HCT116 (cell line): ENCODE measurements at places on chromosomes 11 and 22. TPM values are rescaled to one million over a fixed set of nuclear protein-coding genes. Genes with fewer than 3 reads are reported as not detected.

The SLC43A3 gene
- 36.9 TPM for total RNA-seq

The NXPE2 gene
- total RNA-seq: not detected

DNA sequence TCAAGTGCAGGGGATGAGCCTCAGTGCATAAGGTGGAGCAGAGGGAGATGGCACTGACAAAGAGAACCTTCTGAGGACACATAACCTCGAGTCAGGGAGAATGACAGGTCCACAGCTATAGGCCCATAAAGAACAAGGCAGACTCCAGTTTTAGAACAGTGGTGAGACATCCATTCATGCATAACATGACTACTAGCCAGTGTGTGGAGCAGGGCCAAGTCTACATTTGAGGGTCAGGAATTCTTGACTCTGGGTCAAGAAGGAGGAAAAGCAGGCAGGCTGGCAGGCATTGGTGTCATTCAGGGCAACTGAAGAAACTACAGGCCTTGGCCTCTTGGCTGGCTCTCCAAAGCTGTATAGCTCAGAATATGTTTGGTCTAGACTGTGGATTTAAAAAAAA lies 54.9 kb downstream of the MTNR1B start:
- H3K36me3 ChIP-seq: no peaks in the 10 kb centered on the region
- DNase-seq: no peak
- H3K27ac ChIP-seq: no peak overlapping the region
- no peak overlapping the region for H3K4me3 ChIP-seq
- H3K4me1 ChIP-seq: 0 out of 2 replicates have a peak, but pooled peaks cover 2% of the 10 kb centered on the region

GRCh38 chr11:92082652-92083051 lies 142.0 kb upstream of the FAT3 start:
- H3K27ac ChIP-seq: no peak overlapping the region
- H3K27me3 ChIP-seq: no peaks in the 10 kb centered on the region
- H3K4me1 ChIP-seq: no peaks in the 10 kb centered on the region
- H3K4me3 ChIP-seq: no peak overlapping the region
- no peaks in the 10 kb centered on the region for H3K36me3 ChIP-seq
- no peak for DNase-seq

GRCh38 chr11:55707029-55707428 lies 45.0 kb downstream of the OR4C6 start:
- H3K27ac ChIP-seq: no peak overlapping the region
- no peak for DNase-seq
- no peaks in the 10 kb centered on the region for H3K4me1 ChIP-seq

The NCF4 gene
- 0.37 TPM for total RNA-seq

DNA sequence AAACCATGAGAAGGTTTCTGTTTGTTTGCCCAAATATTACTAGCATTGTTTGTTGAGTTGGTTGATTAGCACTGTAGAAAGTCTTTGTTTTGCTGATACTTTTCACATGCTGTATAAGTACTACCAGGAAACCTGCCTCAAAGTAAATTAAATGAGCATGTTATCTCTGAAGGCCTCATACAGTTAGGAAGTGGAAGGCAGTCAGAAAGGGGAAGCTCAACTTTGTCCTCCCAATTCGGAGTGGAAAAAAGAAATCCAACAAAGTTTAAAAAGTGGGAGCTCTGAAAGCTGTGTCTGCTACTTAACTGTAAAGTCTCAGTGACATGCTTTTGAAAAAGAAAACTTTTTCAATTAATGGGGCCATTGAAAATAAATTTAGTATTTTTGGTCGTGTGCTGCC lies 188.3 kb upstream of the BLID start:
- H3K36me3 ChIP-seq: no peaks in the 10 kb centered on the region
- H3K4me1 ChIP-seq: no peaks in the 10 kb centered on the region

The DDX25 gene
- 0.37 TPM for total RNA-seq

The PANX2 gene
- 8.0 TPM for total RNA-seq

The NAV2 gene
- 2.1 TPM for total RNA-seq

DNA sequence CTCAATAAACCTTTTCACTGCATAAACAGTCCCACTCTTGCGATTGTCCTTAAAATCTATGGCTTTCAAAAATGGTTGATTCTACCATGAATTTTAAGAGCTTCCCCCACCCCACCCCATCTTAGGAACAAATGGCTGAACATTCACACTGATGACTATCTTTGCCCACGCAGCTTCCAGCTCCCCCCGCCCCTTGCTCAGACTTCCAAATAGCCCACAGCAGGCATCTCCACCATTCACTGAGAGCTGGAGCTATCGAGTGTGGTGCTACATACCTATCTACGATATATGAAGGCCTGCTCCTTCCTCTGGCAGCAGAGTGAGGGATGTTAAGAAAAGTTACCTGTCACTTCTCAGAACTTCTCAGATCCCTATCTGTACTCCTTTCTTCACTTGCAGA lies 26.7 kb downstream of the EIF3F start:
- no peak overlapping the region for H3K27ac ChIP-seq
- no peak for DNase-seq

The NRXN2 gene
- total RNA-seq: 1.5 TPM

The PSMC3 gene
- total RNA-seq: 155 TPM

DNA sequence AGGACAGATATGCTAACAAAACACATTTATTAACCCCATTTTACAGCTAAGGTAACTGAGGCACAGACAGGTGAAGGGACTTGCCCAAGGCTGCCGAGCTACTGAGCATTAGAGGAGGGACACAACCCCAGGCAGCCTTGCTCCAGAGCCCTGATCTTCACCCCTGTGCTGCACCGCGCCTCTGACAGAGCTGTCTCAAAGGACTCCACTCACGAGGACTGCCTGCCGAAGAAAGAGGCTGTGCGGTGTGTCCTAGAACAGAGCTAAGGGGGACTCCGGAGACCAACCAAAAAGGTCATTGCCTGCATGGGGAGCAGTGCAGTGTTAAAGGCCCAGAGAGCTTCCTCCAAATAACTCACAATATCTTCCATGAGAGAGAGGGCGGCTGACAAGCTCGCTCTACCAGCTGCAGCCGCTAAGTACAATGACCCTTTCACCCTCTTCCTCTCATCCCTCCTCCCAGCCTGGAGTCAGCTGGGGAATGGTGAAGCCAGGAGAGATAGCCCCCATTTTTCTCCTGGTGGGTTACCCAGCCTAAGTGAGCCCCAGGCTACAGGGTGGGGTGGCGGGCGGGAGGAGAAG lies 119.2 kb downstream of the DSCAML1 start:
- peaks cover 58% of the 10 kb centered on the region for H3K27me3 ChIP-seq
- H3K4me3 ChIP-seq: no peak overlapping the region
- H3K36me3 ChIP-seq: no peaks in the 10 kb centered on the region
- H3K27ac ChIP-seq: no peak overlapping the region
- DNase-seq: no peak
- no peaks in the 10 kb centered on the region for H3K4me1 ChIP-seq

DNA sequence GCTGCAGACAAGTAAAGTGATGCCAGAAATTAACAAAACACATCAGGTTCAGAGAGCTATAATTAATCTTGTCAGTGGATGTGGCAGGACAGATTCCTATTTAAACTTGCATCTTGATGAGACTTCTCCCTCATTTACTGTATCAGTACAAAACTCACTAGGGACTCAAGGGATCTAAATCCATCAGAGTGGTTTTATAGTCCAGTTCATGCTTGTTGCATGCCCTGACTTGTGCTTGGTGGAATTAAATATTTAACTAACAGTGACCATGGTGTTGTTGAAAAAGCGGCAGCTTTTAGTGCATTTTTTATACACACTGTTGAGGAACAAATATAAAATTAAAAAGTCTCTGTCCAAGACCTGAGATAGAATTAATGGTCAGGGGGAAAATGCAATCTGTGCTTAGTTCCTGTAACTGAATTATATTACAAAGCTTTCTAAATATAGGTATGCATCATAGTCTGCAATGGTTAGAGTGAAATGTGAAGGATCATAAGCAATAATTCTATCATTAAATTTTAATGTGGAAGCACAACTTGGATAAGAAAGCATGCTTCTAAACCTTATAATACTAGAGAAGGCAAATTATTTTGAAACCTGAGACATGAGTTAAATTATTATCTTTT lies 1475.5 kb upstream of the TENM4 start:
- no peaks in the 10 kb centered on the region for H3K27me3 ChIP-seq
- no peak overlapping the region for H3K27ac ChIP-seq
- no peaks in the 10 kb centered on the region for H3K36me3 ChIP-seq

DNA sequence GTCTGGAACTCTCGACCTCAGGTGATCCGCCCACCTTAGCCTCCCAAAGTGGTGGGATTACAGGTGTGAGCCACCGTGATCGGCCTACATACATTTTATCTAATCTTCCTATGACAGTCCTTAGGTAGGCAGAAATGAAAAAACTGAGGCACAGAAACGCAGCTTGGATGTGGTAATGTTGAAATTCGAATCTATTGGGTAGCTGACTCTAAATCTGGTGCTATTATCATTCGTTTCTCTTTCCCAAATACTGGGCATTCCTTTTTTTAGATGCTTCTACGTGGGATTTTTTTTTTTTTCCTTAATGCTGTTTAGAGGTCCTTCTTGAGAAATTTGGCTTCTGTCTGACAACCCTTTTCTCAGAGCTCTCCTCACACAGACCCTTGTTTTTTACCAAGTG lies 41.5 kb downstream of the FCHSD2 start:
- no peak for DNase-seq
- H3K4me1 ChIP-seq: no peaks in the 10 kb centered on the region
- H3K27me3 ChIP-seq: no peaks in the 10 kb centered on the region
- no peak overlapping the region for H3K27ac ChIP-seq
- H3K4me3 ChIP-seq: no peak overlapping the region

DNA sequence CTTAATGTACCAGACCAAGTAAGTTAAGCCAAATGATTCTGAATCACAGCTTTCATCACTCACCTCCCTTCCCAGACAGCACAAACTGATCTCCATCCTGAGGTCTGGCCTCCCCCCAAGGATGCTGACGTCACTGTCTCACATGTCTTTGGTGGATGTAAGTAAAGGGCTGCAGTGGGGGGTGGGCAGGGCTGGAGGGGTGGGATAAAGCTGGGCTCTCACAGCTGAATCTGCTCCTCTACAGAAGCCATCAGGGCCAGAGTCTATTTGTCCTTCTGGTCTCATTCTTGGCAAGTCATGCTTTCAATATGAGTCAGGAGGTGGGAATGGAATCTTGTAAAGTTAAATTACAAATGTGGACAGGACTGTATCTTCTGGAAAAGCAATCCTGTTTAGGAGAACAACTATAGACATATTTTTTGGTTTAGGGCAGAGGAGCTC lies 32.7 kb downstream of the P4HA3 start:
- H3K27ac ChIP-seq: no peak overlapping the region
- H3K27me3 ChIP-seq: no peaks in the 10 kb centered on the region
- no peak overlapping the region for H3K4me3 ChIP-seq
- no peaks in the 10 kb centered on the region for H3K36me3 ChIP-seq
- H3K4me1 ChIP-seq: peaks cover 8% of the 10 kb centered on the region; the same call in 1 of the 2 replicates

DNA sequence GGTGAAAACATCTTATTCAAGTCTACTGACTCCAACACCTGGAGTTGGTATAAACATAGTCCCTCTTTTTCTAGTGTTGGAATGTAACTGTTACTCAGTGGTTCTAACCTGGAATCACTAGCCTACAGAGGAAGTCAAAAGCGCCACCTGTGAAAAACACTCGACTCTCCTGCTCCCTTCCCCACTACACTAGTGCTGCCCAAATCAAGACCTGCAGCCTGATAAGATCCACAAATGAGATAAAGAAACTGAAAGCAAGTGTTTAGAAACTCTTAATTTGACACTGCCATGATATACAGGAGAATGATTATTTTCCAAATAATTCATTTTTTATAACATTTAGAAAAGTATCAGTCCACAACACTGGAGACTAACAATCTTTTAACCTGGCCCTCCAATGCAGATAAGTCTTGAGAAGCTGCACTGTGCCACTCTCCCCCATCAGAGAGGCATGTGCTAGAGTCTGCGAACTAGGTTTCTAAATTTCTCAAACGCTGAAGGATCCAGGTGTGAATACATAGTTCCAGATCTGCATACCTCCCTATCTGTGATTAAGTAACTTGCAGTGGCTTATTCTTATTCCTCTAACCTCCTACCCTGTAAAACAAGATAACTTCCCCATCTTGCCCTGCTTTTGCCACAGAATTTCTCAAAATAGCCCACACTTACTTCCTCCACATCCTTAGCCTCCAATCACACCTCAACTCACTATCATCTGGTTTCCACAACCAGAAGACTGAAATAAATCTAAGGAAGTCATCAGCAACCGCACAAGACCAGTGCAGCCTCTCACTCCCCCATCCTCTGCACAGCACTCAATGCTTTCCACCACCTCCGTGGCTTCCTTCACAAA lies 88.1 kb downstream of the RRAS2 start:
- H3K27ac ChIP-seq: no peak overlapping the region
- H3K27me3 ChIP-seq: no peaks in the 10 kb centered on the region
- no peaks in the 10 kb centered on the region for H3K4me1 ChIP-seq
- no peaks in the 10 kb centered on the region for H3K36me3 ChIP-seq

The KDM4E gene
- not detected for total RNA-seq

- DNase-seq: no peak
- H3K4me3 ChIP-seq: no peak overlapping the region
- no peaks in the 10 kb centered on the region for H3K4me1 ChIP-seq
- H3K27ac ChIP-seq: no peak overlapping the region; the same call in 1 of the 2 replicates
- H3K27me3 ChIP-seq: no peaks in the 10 kb centered on the region
- H3K36me3 ChIP-seq: no peaks in the 10 kb centered on the region
Observed at GRCh38 chr11:1438967-1439330, 47.6 kb downstream of the MOB2 start.

The YPEL4 gene
- 0.32 TPM for total RNA-seq

DNA sequence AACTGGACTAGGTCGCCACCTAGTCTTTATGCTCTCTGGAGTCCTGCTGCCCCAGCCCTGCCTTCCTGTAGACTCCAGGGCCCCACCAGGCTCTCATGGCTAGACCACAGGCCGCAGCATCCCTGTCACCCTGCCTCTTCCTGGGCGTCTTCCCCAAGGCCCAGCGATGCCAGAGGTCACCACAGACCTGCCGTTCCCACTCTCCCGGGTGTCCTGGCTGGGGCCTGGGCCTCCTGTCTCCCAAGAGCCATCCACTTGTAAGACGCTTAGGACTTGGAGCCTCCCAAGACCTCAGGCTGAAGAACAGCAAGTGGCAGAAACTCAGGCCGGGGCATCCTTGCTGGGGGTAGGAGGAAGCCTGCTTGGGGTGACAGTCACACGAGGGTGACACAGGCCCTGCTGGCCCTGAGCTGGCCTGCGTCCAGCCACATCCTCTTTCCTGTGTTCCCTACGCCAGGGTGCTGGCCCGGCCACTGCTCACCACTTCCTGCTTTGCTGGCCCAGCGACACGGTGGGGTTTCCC lies 2.0 kb upstream of the TCIRG1 start:
- peaks cover 15% of the 10 kb centered on the region; the same call in 1 of the 2 replicates for H3K4me1 ChIP-seq
- no peak overlapping the region for H3K4me3 ChIP-seq
- no peak overlapping the region for H3K27ac ChIP-seq
- no peaks in the 10 kb centered on the region for H3K27me3 ChIP-seq
- H3K36me3 ChIP-seq: peaks cover 27% of the 10 kb centered on the region; the same call in 1 of the 2 replicates

GRCh38 chr11:128341280-128342248 lies 245.8 kb downstream of the ETS1 start:
- no peak for DNase-seq
- H3K27me3 ChIP-seq: peaks cover 63% of the 10 kb centered on the region
- H3K4me1 ChIP-seq: 0 out of 2 replicates have a peak, but pooled peaks cover under 1% of the 10 kb centered on the region
- no peak overlapping the region for H3K27ac ChIP-seq
- no peak overlapping the region for H3K4me3 ChIP-seq

- H3K27me3 ChIP-seq: no peaks in the 10 kb centered on the region
- H3K36me3 ChIP-seq: no peaks in the 10 kb centered on the region
- no peak for DNase-seq
- H3K27ac ChIP-seq: no peak overlapping the region
- H3K4me1 ChIP-seq: peaks cover 16% of the 10 kb centered on the region
Observed at GRCh38 chr11:6354651-6355485, 34.6 kb upstream of the CAVIN3 start.

The LUZP2 gene
- not detected for total RNA-seq
